HT-29 (cell line): ENCODE measurements at places on chromosomes 3 and 15. TPM values are rescaled to one million over a fixed set of nuclear protein-coding genes. Genes with fewer than 3 reads are reported as not detected.

Gene ACY1
- total RNA-seq = 143 and 164 TPM in 2 replicates

Gene GOLGA8T
- total RNA-seq = not detected in 2 replicates

Gene SLC9A9
- not detected in 2 replicates for total RNA-seq

Gene C3orf80
- total RNA-seq = not detected in 2 replicates

Gene USP13
- total RNA-seq = 2.6 and 3.4 TPM in 2 replicates

Gene GPR27
- total RNA-seq = not detected in 2 replicates

Gene MUSTN1
- total RNA-seq = not detected in 2 replicates

Gene UACA
- total RNA-seq = 20.2 and 20.5 TPM in 2 replicates

DNA sequence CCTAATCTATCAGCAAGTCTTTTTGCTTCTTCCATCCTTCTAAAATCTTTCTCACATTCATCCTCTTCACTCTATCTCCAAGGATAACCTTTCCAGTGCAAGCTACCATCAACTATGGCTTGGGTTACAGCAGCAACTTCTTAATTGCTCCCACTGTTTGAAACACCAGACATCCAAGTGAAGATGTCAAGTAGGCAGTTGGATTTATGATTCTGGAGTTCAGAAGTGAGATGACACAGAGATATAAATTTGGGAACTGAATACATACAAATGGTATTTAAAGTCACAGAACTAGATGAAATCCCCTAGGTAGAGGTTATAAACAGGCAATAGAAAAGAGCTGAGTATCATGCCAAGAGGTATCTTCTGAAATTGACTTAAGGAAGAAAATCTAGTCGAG, 3.7 kb downstream of the UBR1 start:
- DNase-seq = no peak

DNA sequence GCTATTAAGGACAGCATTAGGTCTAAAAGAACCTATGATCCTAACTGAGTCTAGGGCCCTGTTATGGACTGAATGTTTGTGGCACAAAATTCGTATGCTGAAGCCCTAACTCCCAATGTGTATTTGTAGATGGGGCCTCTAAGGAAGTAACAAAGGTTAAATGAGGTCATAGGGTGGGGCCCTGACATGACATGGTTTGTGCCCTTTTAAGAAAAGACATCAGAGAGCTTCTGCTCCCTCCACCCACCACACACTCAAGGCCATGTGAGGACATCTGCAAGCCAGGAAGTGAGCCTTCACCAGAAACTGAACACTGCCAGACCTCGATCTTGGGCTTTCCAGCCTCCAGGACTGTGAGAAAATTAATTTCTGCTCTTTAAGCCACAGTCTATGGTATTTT, 49.2 kb downstream of the PHC3 start:
- no peak for DNase-seq

DNA sequence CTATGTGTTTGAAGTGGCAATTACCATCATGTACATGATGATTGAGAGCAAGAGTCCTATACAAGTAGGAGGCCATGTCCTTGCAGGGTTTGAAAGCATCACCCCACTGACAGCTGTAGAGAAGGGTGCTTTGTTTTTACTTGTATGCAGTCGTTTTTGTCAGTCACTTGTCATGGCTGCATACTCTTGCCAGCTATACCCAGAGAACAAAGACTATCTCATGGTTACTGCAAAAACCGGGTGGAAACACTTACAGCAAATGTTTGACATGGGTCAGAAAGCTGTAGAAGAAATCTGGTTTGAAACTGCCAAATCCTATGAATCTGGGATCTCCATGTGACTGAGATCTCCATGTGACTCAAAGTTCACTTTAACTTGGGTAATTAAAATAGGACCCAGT, 6.9 kb upstream of the PSMA4 start:
- no peak for DNase-seq

DNA sequence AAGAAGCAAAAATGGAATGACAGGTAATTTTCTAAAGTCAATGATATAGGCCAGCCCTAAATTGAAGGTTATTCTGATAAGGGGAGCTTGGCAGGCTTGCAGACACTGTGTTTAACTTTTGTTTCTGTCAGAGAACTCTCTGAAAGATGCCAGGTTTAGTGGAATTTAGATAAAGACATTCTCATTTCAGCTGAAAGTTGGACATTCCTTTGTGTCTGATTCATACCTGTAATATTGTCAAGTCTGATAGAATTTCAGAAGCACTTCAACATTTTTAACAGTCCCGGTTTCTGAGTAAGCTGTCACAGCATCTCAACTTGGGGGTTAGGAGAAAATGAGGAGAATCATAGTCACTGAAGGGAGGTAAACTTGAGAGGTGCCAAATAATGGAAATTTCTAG, 84.0 kb downstream of the DIPK2A start:
- DNase-seq = no peak

DNA sequence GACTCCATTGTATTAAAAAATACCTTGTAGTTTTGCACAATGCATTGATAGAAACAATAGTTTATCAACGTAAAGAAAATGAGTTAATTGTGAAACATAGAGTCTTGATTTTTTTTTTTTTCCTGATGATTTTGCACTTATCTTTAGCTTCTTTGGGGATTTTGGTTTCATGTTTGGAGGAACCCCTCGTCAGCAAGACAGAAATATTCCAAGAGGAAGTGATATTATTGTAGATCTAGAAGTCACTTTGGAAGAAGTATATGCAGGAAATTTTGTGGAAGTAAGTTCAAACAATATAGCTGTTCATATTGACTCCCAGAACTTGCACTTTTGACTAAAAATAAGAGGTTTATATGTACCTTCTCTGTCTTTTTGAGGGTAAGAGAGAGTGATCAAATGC, 7.0 kb downstream of the DNAJB11 start:
- no peak for DNase-seq
